ENCODE measurements at places on chromosomes 13 and 19.

GRCh38 chr13:21328201-21328600, 130.9 kb downstream of the ZDHHC20 start:
- DNase-seq, result no peak

GRCh38 chr13:35164324-35164932, 222.4 kb downstream of the NBEA start:
- no peak for DNase-seq

DNA sequence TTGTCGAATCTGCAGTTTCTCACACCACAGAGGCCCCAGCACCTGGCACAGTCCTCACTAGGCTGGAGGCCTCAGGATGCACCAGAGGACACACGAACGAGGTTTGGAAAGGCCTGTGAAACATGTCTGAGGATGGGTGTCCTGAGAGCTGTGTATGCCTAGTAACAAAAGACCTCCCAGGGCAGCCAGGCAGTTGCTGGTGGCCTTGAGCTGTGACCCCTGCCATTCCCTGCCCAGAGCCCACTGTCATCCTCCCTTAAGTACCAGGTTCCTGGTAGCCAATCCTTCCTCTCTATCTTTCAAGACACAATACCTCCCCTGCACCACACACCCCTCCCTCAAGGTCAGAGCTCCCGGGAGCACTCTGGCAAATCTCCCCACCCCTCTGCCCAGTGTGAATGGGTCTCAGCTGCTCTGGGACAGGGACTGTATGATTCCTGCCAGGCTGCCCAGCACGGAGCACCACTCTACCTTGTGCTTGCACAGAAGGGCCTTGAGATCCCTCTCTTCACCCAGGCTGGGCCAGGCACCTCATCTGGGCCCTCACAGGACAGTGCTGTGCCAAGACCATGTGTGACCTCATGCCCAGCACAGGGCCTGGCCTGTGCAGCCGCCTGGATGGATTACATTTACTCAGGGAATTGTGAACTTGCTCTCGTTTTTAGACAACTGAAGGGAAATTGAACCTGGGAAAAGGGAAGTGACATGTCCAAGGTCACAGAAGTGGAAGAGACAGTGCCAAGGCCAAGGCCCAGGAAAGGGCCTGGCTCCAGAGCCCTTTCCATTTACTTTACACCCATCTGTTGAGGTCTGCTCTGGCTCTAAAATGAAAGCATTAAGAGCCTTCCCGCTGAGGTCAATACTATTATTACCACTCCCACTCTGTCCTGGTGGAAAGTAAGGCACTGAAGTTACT, 2.2 kb downstream of the ZNF787 start:
- DNase-seq, result no peak

DNA sequence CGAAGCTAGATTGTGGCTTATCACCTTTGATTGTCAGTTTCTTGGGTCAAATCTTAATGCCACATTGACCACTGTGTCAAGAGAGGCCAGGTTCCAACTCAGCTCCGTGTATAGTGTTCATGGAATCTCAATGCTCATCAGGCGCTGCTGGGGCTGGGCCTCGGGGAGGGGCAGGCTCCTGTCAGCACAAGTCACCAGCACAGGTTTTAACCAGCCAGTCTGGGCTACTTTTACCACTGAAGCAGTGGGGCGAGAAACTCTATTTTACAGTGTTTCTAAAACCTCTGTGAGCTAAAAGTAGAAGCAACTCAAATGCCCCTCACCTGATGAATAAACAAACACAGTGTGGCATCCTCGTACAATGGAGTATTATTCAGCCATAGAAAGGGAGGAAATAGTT, 118.7 kb upstream of the GJB6 start:
- no peak for DNase-seq

DNA sequence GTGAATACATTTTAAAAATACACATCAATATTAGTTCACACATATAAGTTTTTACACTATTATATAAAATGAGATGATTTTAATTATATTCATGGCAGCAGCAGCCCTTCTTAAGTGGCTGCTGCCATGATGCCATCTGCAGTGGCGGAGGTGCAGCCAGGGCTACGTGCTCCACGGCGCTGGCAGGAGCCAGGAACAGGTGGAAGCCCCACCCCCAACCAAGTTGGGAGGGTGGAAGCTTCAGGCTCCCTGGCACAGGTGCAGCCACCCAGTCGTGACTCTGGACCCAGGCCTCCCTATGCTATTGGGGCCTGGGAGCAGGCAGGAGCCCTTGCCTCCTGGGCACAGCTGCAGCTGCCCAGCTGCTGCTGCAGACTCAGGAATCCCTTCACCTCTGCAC, 646.9 kb upstream of the PCDH9 start:
- DNase-seq, result no peak

GRCh38 chr13:93039131-93039530, 187.5 kb upstream of the GPC6 start:
- DNase-seq, result no peak

DNA sequence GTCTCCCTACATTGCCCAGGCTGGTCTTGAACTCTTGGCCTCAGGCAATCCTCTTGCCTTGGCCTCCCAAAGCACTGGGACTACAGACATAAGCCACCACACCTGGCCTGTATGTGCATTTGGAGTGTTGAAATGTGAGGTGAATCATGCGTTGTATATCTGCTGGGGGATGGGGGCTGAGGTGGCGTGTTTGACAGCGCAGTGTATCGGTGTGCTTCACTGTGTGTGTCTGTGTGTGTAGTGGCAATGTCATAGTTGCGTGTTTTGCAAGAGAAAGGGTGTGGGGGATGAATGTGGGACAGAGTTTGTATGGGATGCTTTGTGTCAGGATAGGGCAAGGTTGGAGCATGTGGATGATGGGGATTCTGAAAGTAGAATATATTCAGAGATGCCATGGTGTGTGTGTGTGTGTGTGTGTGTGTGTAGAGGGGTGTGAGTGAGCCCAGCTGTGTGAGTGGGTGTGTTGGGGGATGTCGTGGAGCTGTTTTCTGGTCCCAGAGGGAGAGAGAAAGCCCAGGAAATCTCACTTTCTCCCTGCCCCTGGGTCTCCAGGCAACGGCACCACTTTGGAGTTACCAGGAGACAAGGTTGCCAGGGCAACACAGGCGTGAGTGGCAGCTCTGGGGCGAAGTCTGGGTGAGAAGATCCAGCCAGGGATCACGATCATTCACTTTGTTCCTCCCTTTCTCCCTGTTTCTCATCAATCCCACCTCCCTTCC, 1.1 kb upstream of the SWSAP1 start:
- no peak for DNase-seq

- no peak for DNase-seq
These were observed 142.2 kb downstream of the SIPA1L3 start for GRCh38 chr19:38049105-38049649.

DNA sequence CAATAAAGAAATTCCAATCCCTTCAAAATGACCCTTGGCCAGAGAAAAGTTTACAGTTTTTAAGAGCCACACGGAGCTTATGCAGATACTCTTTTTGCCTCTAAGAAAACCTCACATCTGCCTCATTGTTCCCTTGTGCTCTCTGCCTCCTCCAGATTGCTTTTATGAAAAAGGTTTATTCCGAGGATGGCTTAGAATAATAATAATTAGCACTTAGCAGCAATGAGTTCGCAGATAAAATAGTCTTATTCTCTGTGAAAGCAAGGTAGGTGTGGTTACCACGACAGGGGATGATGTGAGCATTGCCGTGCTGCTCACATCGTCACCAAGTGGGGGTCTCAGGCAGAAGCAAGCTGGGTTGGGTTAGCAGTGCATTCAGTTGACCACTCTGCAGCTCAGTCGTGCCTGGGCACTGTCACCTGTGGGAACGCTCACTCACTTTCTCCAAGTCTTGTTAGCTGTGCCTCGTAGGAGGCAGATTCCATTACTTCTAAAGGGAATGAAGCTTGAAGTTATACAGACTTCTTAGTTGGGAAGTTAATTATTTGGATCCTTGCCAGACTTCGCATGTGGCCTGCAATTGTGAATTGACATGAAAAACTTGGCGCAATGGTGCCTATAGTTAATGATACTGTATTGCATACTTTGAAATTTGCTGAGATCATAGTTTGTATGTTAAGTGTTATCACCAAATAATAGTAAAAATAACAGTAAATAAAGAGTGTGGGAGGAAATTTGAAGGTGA, 157.2 kb downstream of the MYO16 start:
- DNase-seq, result no peak

DNA sequence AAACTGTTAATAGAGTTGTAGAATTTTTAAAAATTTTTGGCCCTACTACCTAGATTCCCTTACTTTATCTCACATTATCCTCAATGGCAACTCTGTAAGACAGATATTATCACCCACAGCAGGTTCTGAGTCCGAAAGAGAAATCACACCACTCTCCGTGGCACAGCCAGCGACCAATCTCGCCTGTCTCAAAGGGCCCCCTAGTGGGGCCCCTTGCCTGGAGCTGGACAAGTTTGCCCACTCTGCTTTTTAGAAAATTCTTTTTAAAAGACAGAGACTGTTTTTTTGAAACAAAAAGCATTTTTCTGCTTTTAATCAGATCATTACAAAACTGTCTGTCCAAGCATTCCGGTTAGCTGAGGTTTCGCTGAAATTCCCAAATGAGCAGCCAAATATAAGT, 21.7 kb downstream of the PHF11 start:
- DNase-seq, result no peak

GRCh38 chr19:17243830-17244617, 1.7 kb downstream of the NR2F6 start:
- DNase-seq, result no peak

GRCh38 chr19:9786342-9786741, 17.8 kb upstream of the ZNF846 start:
- DNase-seq, result no peak

DNA sequence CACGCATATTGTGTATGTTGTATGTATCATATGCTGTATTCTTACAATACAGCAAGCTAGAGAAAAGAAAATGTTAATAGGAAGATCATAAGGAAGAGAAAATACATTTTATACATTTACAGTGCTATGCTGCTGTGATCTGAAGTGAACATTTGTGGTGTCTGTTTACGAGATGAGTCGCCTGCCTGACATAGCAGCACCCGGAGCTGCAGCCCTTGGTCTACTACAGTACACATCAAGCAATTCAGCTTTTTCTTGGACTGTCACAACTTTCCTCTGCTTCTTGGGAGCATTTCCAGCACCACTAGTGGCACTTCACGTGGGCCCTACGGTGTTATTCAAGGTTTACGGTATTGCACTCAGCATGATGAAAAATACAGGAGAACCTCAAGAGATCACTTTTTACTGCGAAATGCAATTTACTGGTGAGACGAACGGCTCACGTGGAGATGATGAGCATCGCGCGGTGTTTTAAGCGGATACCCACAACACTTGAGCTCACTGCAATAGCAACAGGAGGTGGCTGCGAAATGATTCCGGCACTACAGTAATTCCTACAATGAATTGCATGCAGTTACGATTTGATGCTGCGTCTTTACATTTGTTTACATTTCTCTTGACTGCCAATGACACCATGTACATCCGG, 308.4 kb downstream of the FGF9 start:
- DNase-seq, result no peak

DNA sequence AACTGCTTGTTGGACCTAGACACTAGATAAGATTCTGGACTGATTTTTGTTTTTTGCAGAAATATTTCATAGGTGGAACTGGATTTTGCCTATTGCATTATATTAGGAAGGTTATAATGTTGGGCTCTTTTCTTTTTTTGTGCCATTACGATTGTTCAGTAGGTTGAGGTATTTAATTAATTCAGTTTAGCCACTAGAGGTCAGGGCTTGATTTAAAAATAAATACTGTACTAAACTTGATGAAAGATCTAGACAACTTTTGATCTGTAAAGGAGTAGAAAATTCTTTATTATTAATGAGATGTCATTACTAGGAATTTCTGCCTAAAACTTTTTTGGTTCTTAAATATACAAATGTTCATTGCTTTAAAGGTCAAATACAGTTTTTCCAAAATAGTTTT, 15.2 kb upstream of the SUPT20H start:
- DNase-seq, result no peak

- DNase-seq, result no peak
These were observed 7.6 kb downstream of the ZNF737 start for GRCh38 chr19:20558011-20558410.

- no peak for DNase-seq
These were observed 230.7 kb upstream of the SPRY2 start for GRCh38 chr13:80571346-80572307.

DNA sequence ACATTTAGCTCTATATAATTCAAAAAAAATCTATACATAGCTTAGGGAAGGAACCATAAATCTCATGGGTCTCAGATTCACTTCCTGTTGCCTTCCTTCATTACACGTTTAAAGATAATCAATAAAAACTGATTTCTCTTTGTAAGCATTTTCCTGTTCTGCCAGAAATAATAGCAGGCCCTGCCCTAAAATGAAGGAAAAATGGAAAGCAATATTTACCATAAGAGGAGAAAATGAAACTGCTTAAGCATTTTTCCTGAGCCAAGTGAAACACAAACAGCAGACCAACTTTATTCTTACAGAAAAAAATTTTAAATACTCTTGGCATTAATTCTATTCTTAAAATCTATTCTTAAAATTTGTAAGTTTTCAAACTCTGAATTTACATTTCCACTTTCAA, 4.0 kb downstream of the LHFPL6 start:
- DNase-seq, result no peak

DNA sequence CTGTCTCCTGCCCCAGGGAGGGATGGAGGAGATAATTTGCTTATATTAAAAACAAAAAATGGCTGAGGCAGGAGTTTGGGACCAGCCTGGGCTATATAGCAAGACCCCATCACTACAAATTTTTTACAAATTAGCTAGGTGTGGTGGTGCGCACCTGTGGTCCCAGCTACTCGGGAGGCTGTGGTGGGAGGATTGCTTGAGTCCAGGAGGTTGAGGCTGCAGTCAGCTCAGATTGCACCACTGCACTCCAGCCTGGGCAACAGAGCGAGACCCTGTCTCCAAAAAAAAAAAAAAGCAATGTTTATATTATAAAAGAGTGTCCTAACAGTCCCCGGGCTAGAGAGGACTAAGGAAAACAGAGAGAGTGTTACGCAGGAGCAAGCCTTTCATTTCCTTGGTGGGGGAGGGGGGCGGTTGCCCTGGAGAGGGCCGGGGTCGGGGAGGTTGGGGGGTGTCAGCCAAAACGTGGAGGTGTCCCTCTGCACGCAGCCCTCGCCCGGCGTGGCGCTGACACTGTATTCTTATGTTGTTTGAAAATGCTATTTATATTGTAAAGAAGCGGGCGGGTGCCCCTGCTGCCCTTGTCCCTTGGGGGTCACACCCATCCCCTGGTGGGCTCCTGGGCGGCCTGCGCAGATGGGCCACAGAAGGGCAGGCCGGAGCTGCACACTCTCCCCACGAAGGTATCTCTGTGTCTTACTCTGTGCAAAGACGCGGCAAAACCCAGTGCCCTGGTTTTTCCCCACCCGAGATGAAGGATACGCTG, 184.0 kb downstream of the KDM4B start:
- no peak for DNase-seq

- no peak for DNase-seq
These were observed 36.1 kb downstream of the ZNF787 start for GRCh38 chr19:56084835-56085536.
